COR-L47 (cell line): ENCODE measurements at places on chromosomes 5 and 9.

DNA sequence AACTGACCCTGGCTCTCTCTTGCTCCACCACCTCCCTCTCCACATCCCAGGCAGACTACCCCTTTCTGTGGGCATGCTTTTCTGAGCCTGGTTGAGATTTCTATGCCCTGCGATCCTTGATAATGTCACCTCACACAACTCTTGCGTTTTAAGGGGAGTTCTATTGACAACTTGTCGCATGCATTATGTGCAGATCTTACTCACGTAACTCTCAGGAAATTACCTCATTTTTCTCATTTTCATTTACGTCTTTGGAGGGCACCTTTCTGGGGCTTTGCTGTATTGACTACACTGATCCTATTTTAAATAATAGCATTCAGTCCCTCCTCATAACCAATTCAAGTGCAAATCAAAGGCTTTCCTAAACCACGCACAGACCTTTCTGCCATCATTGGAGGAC lies 140.4 kb upstream of the WWC1 start:
- DNase-seq = no peak

- no peak for DNase-seq
These were observed 68.1 kb downstream of the RNF38 start for GRCh38 chr9:36332006-36332405.

- DNase-seq = no peak
These were observed 19.2 kb upstream of the FGFR4 start for GRCh38 chr5:177067503-177067902.

DNA sequence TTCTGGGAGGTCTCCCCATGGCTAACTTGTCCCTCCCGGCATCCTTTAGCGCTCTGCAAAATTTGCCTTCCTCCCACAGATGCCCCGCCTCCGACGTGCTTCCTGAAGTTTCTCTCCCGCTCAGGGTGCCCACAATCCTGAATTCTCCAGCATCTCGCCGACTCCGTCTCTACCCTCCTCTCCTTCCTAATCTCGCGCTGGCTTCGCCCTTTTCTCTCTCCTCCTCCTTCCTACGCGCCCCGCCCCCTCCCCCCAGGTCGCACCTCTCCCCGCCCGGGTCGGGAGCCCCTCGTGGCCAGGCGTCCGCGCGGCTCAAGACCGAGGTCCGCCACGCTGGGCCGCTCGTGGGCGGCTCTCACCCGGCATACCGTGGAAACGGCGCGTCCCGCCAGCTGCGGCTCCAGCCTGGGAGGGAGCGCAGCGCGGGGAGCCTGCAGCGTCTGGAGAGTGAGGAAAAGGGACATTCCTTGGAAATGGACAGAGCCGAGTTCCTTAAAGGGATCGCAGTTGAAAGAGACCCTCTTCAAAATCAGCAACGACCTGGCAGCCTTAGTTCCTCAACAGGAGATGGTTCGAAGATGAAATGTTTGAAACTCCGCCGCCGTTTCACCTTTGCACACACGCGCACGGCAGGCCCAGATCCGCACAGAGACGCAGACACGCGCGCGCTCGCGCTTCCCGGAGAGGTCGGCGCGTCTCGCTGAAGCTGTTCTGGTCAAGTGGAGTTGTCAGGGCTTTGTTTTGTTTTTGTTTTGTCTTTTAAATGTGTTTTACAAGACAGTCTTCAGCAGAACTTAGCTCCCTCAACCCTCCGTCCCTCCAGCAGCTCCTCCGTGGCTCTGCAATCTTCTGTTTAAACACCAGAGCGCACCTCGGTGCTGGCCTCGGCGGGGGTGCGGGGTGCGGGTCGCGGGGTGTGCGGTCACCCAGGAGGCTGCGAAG lies 5.0 kb upstream of the IRX2 start:
- DNase-seq = no peak

- no peak for DNase-seq
These were observed 13.4 kb downstream of the COL23A1 start for GRCh38 chr5:178576591-178577351.

DNA sequence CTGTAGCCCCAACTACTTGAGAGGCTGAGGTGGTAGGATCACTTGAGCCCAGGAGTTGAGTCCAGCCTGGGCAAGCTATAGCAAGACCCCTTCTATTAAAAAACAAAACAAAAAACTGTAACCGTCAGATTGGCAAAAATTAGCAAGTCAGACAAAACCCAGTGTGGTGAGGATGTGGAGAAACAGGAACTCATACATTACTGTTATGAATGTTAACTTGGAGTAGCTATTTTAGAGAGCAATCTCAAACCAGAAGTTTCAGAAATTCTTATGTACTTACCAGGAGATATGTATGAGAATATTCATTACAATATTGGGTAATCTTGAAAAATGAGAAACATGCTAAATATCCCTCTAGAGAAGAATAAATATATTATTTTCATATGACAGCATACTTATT lies 120.3 kb downstream of the INVS start:
- no peak for DNase-seq
